ENCODE measurements at places on chromosomes 2 and 18.

- no peak for DNase-seq
These were observed 150.0 kb downstream of the STK39 start for GRCh38 chr2:168097431-168097830.

DNA sequence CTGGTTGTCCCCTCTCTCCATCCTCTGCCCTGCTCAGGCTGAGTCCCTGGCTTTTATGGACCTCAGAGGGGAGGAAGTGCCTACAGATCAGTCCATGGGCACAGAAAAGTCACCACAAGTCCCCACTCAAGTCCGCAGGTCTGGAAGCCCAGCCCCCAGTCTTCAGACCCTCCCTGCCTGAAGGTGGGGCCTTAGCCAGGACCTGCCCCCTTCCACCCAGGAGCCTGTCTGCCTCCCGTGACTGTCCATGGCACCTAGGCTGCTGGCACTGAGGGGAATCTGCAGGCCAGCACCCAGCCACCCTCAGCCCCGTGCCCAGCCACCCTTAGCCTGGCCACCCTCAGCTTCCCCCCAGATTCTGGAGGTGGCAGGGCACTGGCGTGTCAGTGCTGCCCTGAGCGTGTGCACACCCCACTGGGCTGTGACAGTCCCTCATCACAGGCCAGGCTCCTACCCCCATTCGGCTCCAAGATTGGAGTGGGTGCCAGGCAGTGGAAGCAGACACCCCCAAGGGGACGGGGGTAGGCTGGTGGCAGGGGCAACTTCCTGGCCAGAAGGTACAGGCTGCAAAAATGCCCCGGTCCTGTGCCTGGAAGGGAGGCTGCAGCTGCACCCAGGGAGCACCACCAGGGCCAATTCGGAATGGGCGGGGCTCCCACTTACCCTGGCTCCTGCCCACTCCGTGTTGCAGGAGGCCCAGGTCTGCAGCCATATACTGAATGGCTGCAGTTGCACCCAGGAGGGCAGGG lies 154.7 kb upstream of the RMP24 start:
- DNase-seq, result no peak

DNA sequence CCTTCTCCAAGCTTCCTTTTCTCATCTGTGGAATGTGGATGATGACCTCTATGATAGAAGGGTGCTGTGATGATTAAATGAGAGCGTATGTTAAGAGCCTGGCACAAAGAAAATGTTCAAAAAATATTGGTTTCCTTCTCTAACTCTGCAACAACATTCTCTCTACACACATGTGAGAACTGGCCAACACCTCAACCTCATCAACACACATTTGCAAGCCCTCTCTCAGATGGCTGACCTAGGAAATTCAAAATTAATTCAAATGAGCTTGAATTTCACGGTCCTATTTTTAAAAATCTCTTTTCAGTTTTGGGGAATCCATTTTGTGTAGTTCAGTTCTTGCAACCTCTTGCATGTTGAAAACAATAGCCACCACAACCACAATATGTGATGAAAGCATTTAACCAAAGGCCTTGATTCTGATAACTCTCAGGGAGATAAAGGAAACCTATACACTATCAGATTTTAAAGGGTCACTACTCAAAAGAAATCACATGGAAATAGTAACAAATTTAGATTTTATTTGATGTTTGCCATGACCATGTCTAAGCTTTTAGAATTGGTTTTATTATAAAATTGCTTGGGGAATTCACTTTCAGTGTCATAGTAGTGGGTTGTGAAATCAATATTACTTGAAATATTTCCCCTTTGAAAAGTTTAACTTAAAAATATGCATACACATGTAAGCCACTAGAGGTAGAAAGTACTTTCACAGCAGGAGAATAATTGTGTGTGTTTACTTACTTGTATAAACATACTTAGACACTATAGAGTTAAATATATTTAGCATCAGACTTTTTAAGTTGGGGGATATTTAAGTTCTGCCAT lies 16.6 kb upstream of the NABP1 start:
- no peak for DNase-seq

- peak; percentile 66 for DNase-seq
These were observed 576 bp downstream of the NYAP2 start for GRCh38 chr2:225400060-225400511.

- no peak for DNase-seq
These were observed 1.6 kb upstream of the RAMP1 start for GRCh38 chr2:237857791-237858190.

- no peak for DNase-seq
These were observed 32.8 kb downstream of the GRHL1 start for GRCh38 chr2:9984217-9984739.

- DNase-seq, result peak; percentile 15
These were observed 45.2 kb downstream of the ADNP2 start for GRCh38 chr18:80154293-80154692.

- DNase-seq, result no peak
These were observed 61.7 kb downstream of the CCDC88A start for GRCh38 chr2:55357927-55358326.

DNA sequence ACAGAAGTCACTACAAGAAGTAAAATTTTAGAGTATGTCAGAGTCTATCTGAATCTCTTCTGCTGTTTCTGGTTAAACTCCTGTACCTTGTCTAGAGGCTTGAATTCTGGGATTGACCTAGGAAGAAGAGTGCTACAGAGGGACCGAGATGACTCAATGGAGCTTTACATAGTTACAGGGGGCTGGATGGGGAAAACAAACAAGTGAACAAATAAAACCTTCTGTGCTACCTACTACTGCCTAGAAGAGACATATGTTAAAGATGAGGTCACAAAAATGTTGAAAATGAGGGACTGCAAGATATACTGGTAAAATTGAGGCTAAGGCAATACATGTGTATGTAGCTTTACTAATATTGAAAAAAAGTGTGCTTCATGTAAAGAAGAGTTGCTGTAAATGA lies 265.4 kb upstream of the TFPI start:
- DNase-seq, result no peak

DNA sequence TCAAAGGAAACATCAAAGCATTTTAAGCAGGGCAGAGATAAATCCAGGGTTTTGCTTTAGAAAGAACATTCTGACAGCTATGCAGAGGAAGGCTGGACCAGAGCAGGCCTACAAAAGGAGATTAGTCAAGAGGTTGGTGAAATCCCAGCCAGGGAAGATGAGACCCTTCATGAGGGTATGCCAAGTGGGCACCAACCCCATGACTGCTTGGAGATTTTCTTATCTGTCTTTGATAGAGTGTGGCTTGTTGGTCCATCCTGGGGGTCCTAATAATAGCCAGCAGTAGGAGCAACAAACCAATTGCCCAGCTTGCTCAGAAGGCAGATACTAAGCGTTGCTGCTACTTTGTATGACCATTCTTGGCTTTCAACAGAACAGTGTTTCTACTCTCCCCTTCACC lies 895.4 kb downstream of the EPHA4 start:
- no peak for DNase-seq

DNA sequence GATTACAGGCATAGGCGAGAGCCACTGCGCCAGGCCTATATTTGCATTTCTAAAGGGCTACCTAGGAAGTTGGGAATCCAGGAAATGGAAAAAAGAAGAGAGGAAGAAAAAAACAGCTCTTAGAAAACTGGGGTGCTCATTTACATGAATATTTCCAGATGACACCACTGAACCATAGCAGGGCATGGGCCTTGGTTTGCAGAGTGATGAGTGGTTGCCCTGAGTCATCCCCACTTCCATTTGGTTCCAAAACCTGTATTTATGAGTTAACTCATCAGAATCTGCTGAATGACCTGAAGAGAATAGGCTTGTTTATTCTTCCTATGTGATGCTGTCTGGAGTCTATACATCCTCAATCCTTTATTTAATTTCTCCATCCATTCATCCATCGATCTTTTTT lies 36.2 kb downstream of the EHD3 start:
- no peak for DNase-seq

DNA sequence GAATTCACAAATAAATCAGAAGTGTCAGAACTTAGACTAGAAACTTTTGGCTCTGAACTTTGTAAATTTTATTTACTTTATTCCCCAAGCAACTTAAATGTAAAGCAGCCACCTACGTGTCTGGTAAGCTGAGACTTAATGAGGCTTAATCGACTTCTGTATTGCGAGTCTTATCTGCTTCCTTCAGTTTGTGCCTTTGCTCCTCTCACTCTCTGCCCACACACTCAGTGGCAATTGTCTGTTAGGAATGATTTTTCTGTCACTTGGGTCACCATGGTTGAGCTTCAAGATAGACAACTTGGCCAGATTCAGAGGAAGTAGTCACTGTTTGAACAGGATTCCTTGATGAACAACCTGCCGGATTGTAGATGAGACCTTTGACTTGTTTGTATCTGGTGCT lies 691.4 kb upstream of the FSHR start:
- no peak for DNase-seq

DNA sequence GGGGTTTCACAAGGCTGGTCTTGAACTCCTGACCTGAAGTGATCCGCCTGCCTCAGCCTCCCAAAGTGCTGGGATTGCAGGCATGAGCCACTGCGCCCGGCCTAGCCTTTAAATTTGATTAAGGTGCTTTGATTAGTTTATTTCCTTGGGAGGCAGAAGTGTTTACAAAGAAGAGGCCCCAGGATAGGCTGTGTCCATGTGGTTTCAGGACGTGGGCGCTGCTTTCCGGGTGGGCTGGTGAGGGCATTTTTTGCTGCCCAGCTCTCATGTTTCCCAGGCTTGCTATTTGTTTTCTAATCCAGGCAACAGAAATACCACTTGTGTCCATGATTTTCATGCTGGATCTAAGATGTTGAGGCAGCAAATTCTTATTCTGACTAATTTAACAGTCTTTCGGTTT lies 124.2 kb downstream of the SH3RF3 start:
- DNase-seq, result no peak

DNA sequence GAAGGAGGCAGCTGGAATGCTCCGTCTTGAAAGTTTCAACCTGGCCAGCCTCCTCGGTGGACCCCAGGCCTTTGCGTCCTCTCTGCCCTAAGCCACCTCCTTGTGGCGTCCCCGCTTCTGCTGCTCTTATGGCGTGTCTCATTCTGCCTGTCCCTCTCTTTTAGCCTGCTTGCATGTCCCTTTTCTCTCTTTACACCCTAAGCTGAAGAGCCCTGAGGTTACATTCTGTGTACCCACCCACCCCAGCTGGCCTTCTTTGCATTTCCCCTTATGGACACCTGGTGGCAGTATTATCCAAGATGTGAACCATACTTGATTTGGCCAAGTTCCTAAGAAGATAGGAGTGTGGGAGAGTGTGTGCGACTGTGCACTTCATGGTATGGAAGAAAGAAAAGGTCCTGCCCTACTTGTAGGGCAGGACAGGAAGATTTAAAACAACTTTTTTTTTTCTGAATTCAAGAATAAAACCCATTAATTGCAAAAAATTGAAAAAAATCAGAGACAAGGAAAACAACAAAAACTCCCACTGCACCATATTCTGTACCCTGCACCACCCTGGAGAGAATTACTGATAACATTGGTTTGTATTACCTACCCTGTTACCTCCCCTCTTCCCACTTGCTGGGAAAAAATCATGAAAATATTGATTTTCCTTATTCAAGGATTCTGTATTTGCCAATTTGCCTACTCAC lies 77.4 kb downstream of the DYSF start:
- no peak for DNase-seq

DNA sequence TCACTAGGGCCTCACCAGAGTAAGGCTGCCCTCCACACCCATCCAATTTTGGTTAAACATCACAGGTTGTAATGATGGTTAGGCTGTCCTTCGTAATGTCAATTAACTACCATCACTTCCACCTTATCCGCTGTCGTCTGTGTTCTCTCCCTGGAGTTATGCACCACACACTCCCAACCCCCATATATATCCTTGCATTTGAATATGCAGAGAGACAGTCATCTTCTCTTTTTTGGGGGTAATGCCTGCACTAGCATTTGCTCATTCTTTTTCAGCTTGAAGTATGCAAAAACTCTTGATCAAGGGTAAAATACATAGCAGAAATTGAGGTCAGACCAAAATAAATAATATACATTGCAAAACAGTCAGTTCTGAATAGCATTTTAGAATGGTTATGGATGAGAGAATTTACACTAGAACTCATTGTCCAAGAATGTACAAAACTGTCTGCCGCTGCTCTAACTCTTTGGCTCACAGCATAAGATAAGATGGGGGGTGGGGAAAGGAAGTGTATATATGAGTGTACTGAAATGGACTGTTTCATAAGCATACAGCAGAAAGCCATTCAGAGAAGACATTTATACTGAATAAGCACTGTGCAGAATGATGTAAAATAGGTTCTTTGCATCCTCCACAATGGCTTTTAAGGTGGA lies 397.8 kb upstream of the CHST9 start:
- DNase-seq, result no peak

- no peak for DNase-seq
These were observed 1.3 kb downstream of the RASGRP3 start for GRCh38 chr2:33477473-33478468.

GRCh38 chr2:227817850-227818674 lies 4.4 kb downstream of the CCL20 start:
- DNase-seq, result no peak

DNA sequence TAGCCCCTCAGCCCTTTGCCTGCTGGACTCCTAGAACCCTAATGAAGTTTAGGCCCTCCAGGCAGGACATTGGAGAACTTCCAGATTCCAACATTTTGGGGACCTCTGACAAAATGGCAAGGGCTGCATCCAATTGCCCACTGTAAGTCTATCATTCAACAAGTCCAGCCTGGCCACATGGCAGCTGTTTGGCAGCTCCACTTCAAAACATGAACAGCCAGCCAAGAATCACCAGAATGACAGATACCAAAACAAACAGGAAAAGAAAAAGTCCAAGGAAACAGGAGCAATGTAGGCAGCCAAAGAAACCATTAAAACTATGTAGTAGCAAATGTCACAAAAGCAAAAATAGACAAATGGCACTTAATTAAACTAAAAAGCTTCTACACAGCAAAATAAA lies 25.5 kb downstream of the SLC4A5 start:
- DNase-seq, result peak; percentile 5

DNA sequence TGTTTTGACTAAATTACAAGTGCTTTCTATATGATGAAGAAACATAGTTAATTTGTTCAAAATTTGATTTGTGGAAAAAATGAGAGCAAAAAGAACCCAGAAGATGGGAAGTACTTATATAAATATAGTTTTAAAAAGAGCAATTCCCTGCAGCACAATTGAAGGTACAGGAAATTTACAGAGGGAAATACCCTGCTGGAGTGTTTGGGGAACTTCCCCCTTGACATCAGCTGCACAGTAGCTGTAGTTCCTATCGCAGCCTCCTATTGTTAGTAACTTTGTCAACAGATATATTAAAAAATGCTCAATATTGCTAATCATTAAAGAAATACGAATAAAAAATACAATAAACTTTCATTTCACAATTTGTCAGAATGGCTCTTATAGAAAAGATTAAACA lies 1118.8 kb upstream of the ZEB2 start:
- no peak for DNase-seq

- no peak for DNase-seq
These were observed 13.8 kb downstream of the ROCK2 start for GRCh38 chr2:11330457-11331142.

- DNase-seq, result peak; percentile 70
These were observed 39.0 kb downstream of the NOSTRIN start for GRCh38 chr2:168841445-168841844.

GRCh38 chr2:202387608-202388342 lies 11.6 kb downstream of the BMPR2 start:
- no peak for DNase-seq

- DNase-seq, result no peak
These were observed 28.4 kb downstream of the FAM237A start for GRCh38 chr2:206670531-206671319.

Data from NCI-H1105 (cell line).